NCI-H460 (cell line): ENCODE measurements at places on chromosomes 7 and 10. TPM values are rescaled to one million over a fixed set of nuclear protein-coding genes. Genes with fewer than 3 reads are reported as not detected.

UPK3BL2 gene
- total RNA-seq = 5.0 and 11.7 TPM in 2 replicates

BBIP1 gene
- total RNA-seq = 95.8 and 110 TPM in 2 replicates

ATOH7 gene
- 0.20 TPM in 1 of 2 replicates, not detected in the other for total RNA-seq

NPFFR1 gene
- total RNA-seq = not detected in 2 replicates

CTAGE15 gene
- not detected in 2 replicates for total RNA-seq
